Stimulated activated CD8-positive, alpha-beta memory T cell treated with anti-CD3 and anti-CD28 coated beads, Interleukin-2, amount 100 ng/mL, for 48 hours (primary cell): ENCODE measurements at places on chromosomes 1 and 21.

GRCh38 chr1:187551061-187551460, 722.3 kb downstream of the PLA2G4A start:
- DNase-seq = no peak

GRCh38 chr1:95435611-95436010, 201.6 kb downstream of the RWDD3 start:
- no peak for DNase-seq

GRCh38 chr1:53352561-53352960, 24.7 kb upstream of the LRP8 start:
- no peak for DNase-seq

GRCh38 chr1:109133002-109133706, 19.2 kb downstream of the ELAPOR1 start:
- no peak for DNase-seq

DNA sequence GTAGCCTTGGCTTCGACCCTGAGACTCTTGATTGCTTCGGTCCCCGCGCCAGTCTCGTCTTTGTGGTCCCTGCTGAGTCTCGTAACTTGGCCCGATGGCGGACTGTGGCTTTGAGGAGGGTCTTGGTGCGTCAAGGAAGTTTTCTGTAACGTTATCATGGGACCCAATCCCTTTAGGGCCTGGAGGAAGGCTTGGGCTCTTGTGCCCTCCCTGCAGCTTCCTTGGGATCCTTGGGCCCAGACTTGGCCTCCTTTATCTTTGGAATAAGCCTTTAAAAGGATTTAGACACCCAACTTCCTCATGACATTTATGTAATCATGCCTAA, 371 bp downstream of the ZMPSTE24 start:
- no peak for DNase-seq

DNA sequence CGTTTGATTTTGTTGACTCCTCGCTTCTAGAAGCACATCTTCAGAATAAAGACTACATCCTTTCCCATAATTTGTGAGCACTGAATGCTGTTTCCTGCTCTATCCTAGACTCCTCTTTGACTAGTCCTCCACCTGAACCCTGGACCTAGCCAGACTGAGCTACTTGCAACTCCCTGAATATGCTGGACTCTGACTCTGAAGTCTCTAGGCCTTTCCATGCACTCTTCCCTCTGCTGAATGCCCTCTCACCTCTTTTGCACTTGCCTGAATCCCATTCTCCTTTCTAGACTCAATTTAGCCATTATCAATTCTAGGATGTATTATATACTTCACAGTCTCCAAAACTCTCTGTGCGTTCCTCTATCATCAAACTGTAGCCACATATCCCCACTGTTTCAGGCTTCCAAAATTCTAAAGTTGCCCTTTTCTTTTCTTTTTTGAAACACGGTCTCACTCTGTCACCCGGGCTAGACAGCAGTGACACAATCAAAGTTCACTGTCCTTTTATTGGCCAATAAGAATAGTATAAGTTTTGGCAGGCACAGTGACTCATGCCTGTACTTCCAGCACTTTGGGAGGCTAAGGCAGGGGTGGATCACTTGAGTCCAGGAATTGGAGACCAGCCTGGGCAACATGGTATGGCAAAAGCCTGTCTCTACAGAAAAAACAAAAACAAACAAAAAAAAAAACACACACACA, 127.0 kb downstream of the LTN1 start:
- DNase-seq = no peak

- no peak for DNase-seq
Measured at GRCh38 chr21:15053500-15053899, 11.3 kb downstream of the NRIP1 start.

GRCh38 chr1:160144921-160145320, 6.5 kb upstream of the ATP1A4 start:
- DNase-seq = no peak

DNA sequence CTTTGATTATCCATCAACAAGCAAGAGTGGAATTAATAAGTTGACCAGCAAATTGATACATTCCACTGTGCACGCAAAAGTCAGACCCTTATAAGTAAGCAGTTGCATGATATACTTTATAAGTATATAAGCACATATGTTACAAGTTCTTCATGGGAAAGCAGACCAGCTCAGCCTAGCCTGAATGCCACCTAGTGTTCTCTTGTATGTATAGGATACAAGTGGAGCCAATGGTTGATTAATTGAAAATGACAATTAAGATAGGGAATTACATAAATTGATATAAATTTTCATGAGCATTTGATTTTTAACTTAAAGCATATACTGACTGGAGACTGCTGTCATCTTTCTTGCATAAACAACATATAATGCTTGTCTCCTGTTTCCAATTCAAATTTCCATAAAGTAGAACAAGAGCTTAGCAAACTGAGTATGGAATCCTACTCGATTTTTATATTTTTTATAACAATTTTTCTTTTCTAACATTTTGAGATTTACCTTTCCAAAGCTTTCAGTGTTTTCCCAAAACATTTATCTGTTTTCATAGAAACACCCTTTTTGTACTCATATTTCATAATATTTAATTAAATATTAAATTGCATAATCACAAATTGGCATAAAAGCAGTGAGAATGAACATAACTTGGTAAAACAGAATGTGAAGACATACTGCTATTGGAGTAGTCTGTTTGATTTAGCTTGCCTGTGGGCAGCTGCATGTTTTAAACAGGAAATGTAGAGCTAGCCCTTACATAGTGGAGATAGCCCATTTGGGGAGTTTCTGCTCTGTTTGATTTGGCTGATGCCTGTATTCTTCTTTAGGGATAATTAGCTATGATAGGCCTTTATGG, 62.8 kb downstream of the MAGI3 start:
- DNase-seq = no peak

DNA sequence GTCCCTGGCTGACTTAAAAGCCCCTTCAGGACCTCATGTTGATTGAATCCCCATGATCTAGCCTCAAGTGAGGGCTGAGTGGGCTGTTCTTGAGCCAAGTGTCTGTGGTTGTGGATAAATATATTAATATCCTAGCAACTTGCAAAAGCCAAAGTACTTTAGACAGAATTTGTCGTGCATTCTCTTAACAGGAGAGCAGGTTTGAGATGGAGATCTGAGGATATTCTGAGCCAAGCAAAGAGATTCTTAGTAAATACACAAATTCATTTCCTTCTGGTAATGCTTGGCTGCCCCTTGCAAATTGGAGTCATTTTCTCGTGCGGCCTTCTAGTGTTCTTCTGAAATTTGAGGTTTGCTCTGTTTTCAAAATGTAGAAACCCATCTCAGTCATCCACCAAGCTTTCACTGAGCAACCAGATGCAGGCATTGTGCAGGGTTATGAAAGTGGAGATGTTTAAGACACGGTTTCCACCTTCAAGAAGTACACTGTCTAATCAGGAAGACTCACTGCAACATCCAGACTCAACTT, 242.1 kb upstream of the JUN start:
- DNase-seq = no peak
